ENCODE measurements at places on chromosomes 6 and 20. TPM values are rescaled to one million over a fixed set of nuclear protein-coding genes. Genes with fewer than 3 reads are reported as not detected.

Gene ASF1A
- 47.2 TPM for polyA plus RNA-seq

GRCh38 chr6:110013386-110013785, 35.3 kb downstream of the GPR6 start:
- no peak for DNase-seq

DNA sequence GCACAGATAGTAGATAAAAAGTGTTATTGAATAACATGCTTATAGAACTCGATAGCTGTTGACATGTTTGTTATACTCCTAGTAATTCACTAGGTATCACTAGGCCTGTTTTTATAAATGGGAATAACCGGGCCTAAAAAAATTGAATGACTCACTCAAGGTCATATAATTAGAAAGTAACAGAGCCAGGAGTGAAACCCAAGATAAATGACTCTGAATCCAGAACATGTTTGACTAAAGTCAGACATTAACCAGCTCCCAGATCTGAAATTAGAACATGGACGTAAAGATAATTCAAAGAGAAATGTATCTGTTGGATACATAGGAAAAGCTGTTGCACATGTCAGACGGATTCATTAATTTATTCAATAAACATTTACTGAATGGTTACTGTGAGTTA, 26.9 kb downstream of the RGS17 start:
- no peak for DNase-seq

- no peak for DNase-seq
These were observed 2.1 kb downstream of the DEF6 start for GRCh38 chr6:35299674-35300073.

- DNase-seq = no peak
These were observed 291.3 kb downstream of the OGFRL1 start for GRCh38 chr6:71579902-71580301.

Gene MICB
- 1.0 TPM for polyA plus RNA-seq

DNA sequence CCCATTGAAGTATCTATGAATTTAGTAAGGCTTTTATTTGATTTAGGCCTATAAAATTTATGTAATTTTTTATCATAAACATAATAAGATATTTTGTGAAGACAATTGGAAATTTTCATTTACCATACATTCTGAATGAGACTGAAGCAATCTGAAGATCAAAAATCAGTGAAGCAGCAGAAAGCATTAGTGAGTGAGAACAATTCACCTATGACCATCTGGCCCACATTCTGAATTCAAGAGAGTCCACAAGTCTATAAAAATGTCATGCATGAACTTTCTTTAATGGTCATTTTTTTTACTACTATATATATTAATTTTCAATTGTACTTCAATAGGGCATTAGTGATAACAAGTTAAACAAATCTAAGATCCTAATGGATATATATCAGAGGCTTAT, 1026.6 kb upstream of the MAP3K7 start:
- no peak for DNase-seq

GRCh38 chr6:12602342-12602741, 114.2 kb upstream of the PHACTR1 start:
- no peak for DNase-seq

Gene DHX35
- 16.2 TPM for polyA plus RNA-seq

DNA sequence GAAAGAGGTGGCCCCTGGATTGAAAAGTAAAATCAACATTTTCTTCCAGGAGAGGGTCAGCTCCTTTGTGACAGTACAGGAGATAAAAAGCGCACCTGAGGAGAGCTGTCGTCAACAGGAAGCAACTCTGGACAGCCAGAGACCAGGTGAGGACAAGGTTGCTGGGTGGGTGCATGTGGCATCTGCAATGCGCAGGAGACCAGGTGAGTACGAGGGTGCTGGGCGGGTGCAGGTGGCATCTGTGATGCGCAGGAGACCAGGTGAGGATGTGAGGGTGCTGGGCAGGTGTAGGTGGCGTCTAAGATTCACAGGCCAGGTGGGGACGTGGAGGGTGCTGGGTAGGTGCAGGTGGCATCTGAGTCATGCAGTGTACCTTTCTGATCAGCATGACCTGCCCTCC, 38.4 kb downstream of the WDR27 start:
- no peak for DNase-seq

Gene PDYN
- polyA plus RNA-seq = 0.23 TPM

- no peak for DNase-seq
These were observed 395.3 kb downstream of the GJA1 start for GRCh38 chr6:121830736-121831135.

DNA sequence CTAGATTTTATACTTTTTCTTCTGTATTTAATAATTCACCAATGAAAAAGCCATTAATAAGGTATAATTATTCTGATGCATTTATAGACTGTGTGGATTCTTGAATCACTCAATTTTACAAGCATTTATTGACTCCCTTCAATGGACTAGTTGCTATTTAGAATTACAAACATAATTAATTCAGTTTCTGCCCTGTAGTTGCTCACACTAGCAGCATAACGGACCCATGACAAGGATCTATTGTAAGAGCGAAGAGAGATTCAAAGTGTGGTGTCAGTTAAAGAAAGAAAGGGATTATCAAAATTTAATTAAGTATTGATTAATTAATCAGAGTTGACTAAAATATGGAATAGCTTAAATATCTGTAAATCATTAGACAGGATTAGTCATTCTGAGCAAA, 602.6 kb upstream of the PTCHD4 start:
- DNase-seq = no peak

Gene KIAA1586
- polyA plus RNA-seq = 26.5 TPM

Gene STX11
- 0.97 TPM for polyA plus RNA-seq

Gene FOXS1
- polyA plus RNA-seq = 3.5 TPM

GRCh38 chr20:46978951-46979491, 84.4 kb downstream of the EYA2 start:
- DNase-seq = no peak

DNA sequence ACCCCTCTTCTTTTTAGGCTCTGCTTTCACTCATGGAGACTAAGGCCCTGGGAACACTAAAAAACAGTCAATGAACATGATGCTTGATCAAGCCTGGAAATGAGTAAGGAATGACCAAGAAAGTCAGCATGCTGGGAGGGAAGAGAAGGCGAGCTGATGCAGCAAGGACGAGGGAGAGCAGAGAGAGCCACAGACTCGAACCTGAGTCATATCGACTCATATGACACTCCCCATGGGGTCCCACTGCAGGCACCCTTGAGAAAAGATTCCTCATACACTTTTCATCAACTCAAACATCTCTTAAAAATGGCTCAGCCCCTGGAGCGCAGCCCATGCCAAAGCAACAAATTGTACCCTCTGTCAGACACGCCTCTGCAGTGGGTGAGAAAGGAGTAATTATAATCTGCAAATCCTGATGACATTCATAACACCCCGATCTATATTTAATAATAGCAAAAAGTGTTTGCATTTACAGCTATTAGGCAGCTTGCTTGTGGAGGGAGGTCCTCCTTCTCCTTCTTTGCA, 127.2 kb downstream of the F13A1 start:
- DNase-seq = no peak

Gene MYCT1
- polyA plus RNA-seq = 20.0 TPM

Gene NRN1
- 5.7 TPM for polyA plus RNA-seq

Gene OLIG3
- polyA plus RNA-seq = not detected

DNA sequence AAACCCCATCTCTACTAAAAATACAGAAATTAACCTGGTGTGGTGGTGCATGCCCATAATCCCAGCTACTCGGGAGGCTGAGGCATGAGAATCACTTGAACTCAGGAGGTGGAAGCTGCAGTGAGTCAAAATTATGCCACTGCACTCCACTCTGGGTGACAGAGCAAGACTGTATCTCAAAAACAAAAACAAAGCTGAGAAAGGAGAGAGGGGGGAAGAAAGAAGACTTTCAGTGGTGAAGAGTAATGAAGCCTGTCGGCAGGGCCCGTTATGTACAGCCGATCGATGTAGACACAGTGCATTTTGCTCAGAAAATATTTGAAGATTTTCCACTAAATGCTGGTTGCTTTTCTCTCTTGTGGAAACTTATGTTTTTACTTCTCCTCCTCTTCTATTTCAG, 13.8 kb downstream of the VAPB start:
- no peak for DNase-seq

DNA sequence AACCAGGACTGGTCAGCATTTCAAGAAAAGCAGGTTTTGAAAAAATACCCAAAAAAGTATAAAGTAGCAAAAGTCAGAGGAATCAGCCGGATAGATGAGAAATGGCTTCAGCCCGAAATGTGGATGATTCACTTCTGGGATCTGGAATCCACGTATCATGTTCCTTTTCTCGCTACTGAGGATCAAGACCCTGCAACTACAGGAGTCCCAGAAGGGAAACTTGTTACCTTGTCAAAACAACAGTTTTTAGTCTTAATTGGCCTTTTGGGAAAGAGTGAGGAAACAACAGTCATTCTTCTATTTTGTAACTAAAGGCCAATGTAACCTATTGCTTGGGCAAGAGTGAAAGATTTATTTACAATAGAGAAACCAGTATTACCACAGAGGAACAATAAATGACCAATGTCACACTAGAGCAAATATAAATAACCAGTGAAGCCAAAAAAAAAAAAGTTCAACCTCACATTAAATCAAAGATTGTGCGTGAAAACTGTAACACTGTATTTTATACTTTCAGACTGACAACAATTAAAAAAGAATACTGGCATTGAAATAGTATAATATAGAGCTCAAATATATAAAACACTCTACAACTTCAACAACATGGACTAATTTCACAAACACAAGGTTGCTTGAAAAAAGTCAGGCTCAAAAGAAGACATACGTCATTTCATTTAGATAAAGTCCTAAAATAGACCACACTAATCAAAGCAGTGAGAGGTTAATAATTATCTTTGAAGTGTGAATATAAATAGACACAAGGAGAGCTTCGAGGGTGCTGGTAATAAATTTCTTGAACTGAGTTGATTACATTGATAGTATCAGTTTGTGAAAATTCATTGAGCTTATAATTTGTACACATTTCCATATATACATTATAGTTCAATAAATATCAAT, 116.2 kb downstream of the GFRAL start:
- no peak for DNase-seq

All from right renal cortex interstitium (tissue), 3 donors.